ENCODE measurements at places on chromosomes 12 and 14. TPM values are rescaled to one million over a fixed set of nuclear protein-coding genes. Genes with fewer than 3 reads are reported as not detected.
A peak's percentile ranks its signal among the peaks of the same experiment; 100 is the strongest.

- no peak for DNase-seq
- no peak overlapping the region for H3K4me3 ChIP-seq
- peaks cover 71% of the 10 kb centered on the region for H3K4me1 ChIP-seq
- no peaks in the 10 kb centered on the region for H3K27me3 ChIP-seq
- peak overlapping the region; percentile 95 for H3K27ac ChIP-seq
Measured at GRCh38 chr14:92645841-92646478, 102.5 kb downstream of the LGMN start.

GRCh38 chr14:50040401-50040775, 76.0 kb downstream of the VCPKMT start:
- no peak overlapping the region for H3K27ac ChIP-seq
- no peaks in the 10 kb centered on the region for H3K36me3 ChIP-seq
- peaks cover 30% of the 10 kb centered on the region for H3K4me1 ChIP-seq
- H3K4me3 ChIP-seq, result no peak overlapping the region
- no peak for DNase-seq

Gene ADGRD1
- 22.5 TPM for total RNA-seq

DNA sequence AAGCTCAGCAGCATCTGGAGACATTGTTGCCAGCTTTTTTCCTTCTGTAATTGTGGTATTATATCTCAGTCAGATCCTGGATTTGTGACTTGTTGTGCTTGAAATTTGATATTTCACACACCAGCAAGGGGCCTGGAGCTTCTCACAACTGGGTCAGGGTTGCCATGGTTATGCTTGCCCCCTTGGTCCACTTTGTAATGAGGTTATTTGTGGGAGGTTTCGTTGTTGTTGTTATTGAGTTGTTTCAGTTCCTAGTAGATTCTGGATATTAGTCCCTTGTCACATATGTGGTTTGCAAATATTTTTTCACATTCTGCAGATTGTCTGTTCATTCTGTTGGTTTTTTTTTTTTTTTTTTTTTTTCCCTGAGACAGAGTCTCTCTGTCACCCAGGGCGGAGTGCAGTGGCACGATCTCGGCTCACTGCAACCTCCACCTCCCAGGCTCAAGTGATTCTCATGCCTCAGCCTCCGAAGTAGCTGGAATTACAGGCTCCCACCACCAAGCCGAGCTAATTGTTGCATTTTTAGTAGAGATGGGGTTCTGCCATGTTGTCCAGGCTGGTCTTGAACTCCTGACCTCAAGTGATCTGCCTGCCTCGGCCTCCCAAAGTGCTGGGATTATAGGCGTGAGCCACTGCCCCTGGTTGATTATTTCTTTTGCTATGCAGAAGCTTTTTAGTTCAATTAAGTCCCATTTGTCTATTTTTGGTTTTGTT, 80.6 kb upstream of the ETV6 start:
- no peaks in the 10 kb centered on the region for H3K4me1 ChIP-seq
- no peak for DNase-seq
- H3K27ac ChIP-seq, result no peak overlapping the region
- H3K36me3 ChIP-seq, result no peaks in the 10 kb centered on the region
- no peak overlapping the region for H3K4me3 ChIP-seq
- H3K27me3 ChIP-seq, result no peaks in the 10 kb centered on the region

Gene GPX2
- total RNA-seq, result not detected

- H3K4me3 ChIP-seq, result no peak overlapping the region
- H3K4me1 ChIP-seq, result no peaks in the 10 kb centered on the region
- DNase-seq, result no peak
- peaks cover 100% of the 10 kb centered on the region for H3K36me3 ChIP-seq
Measured at GRCh38 chr14:22607291-22607690, 9.2 kb downstream of the ABHD4 start.

DNA sequence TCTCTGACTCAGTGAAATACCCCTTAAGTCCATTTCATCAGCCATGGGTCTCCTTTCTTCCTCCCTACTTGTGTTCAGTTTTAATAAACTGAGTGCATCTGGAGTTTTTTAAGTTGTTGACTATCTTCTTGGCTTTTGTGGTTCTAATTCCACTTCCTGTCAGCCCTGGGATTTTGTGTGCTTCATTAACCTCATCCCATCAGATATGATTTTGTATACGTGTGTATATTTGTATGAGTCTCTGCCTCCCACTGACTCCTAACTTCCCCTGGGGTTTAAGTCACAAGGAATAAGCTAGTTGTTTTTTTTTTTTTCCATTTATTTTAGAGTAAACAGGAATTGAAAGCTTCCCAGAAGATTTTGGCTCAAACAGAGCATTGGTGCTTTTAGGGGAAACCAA, 62.7 kb downstream of the TTLL5 start:
- peaks cover 38% of the 10 kb centered on the region for H3K4me1 ChIP-seq
- no peak overlapping the region for H3K27ac ChIP-seq
- DNase-seq, result no peak
- no peaks in the 10 kb centered on the region for H3K27me3 ChIP-seq
- no peaks in the 10 kb centered on the region for H3K36me3 ChIP-seq

DNA sequence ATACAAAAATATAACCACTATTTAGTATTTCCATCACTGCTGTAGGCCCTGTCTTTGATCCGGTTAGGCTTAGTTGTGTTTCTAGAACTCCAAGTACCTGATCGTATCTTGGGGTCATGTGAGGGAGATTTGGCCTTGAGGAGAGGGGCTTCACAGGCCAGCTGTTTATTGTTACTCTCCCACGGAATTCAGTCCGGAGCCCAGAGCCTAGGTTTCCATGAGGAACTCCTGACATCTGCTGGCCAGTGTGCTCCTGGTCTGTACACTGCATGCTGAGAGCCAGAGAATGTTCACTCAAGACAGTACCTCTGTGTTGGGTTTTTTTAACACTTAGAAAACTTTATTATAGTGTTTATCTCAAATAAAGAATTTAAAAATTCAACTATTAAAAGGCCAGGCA, 341.0 kb upstream of the TMEM132C start:
- H3K36me3 ChIP-seq, result no peaks in the 10 kb centered on the region
- H3K27me3 ChIP-seq, result no peaks in the 10 kb centered on the region
- no peak for DNase-seq
- no peak overlapping the region for H3K4me3 ChIP-seq
- H3K4me1 ChIP-seq, result no peaks in the 10 kb centered on the region
- no peak overlapping the region for H3K27ac ChIP-seq

- peaks cover 30% of the 10 kb centered on the region for H3K36me3 ChIP-seq
- H3K27ac ChIP-seq, result no peak overlapping the region
- no peak for DNase-seq
- no peak overlapping the region for H3K4me3 ChIP-seq
- no peaks in the 10 kb centered on the region for H3K27me3 ChIP-seq
Measured at GRCh38 chr12:123937707-123938591, 34.7 kb downstream of the CCDC92 start.

Gene KRT73
- not detected for total RNA-seq

DNA sequence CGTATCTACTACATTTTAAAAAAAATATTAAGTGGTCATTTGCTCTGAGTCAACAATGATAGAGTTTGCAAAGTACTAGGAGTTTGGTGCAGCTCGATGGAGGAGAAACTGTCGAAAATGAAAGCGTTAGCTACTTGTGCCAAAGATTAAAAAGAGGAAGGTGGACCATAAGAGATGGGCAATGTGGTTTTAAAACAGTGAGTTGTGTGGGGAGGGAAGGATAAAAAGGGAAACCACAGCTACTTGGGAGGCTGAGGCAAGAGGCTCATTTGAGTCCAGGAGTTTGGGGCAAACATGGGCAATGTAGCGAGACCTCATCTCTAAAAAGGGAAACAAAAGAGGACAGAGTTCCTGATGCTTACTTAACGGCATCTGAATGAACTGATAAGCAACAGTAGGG, 18.2 kb upstream of the STRAP start:
- H3K4me1 ChIP-seq, result no peaks in the 10 kb centered on the region
- no peaks in the 10 kb centered on the region for H3K27me3 ChIP-seq
- H3K36me3 ChIP-seq, result no peaks in the 10 kb centered on the region
- DNase-seq, result no peak
- no peak overlapping the region for H3K27ac ChIP-seq
